ENCODE measurements at places on chromosomes 4 and X.

DNA sequence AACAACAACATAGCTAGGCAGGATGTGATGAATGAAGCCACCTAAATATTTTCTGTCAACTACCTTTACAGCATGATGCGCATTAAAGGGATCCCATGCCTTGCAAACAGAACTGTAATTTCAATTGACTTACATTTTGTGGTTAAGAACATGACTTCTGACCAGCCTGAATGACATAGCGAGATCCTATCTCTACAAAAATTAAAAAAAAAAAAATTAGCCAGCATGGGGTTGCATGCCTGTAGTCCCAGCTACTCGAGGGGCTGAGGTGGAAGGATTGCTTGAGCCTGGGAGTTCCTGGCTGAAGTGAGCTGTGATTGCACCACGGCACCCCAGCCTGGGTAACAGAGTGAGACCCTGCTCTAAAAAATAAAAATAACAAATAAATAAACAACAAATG is 680.6 kb downstream of the IQCM start:
- DNase-seq, result no peak

GRCh38 chr4:65669111-65670019 is 924 bp downstream of the EPHA5 start:
- no peak for DNase-seq

GRCh38 chrX:120029354-120029753 is 48.1 kb downstream of the RHOXF2B start:
- no peak for DNase-seq

- no peak for DNase-seq
Observed at GRCh38 chr4:83178029-83178428, 63.5 kb upstream of the PLAC8 start.

GRCh38 chr4:183153190-183153916 is 54.3 kb downstream of the WWC2 start:
- no peak for DNase-seq

Data from natural killer cell (primary cell).